Aorta (tissue), 5 donors: ENCODE measurements at places on chromosomes 5 and 9.

DNA sequence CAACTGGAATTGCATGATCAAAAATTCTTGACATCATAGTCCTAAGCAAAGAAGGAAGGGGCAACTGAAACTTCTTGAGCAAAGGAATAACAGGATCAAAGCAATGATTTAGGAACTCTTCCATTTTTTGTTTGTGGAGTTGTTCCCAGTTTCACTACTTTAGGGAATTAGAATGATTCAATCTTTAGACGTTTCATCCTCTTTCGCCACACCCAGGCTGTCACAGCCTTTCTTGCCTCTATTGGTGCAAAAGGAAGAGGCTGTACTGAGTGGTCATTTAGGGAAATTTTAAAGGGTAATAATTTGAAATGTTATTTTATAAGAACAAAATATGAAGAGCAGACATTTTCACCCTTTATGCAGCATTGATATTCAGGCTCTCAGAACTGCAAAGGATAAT, 1026.0 kb upstream of the ARRDC3 start:
- no peak overlapping the region for H3K27ac ChIP-seq
- H3K36me3 ChIP-seq = no peaks in the 10 kb centered on the region
- no peaks in the 10 kb centered on the region for H3K27me3 ChIP-seq
- no peak for DNase-seq

DNA sequence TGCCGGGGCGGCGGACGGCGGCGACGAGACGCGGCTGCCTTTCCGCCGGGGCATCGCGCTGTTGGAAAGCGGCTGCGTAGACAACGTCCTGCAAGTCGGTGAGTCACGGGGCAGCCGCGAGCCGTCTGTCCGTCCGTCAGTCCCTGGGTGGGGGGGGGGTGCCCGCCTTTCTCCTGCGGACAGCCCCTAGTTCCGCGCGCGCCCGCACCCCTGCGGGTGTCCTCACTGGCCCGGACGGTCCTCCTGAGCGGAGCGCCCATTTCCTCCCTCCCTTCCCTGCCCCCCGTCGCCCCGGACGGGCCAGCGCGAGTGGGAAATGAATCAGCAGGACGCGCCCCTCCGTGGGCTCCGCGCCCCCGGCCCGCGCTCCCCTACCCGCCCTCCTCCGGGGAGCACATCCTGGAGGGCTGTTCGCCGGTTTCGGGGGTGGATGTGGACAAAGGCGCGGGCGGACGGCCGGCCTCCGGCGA, 828 bp downstream of the ZSWIM6 start:
- peak overlapping the region; percentile 58 for H3K27ac ChIP-seq
- peak overlapping the region; percentile 98 for H3K4me3 ChIP-seq
- peak; percentile 89 for DNase-seq
- H3K36me3 ChIP-seq = no peaks in the 10 kb centered on the region
- peaks cover 4% of the 10 kb centered on the region for H3K4me1 ChIP-seq

DNA sequence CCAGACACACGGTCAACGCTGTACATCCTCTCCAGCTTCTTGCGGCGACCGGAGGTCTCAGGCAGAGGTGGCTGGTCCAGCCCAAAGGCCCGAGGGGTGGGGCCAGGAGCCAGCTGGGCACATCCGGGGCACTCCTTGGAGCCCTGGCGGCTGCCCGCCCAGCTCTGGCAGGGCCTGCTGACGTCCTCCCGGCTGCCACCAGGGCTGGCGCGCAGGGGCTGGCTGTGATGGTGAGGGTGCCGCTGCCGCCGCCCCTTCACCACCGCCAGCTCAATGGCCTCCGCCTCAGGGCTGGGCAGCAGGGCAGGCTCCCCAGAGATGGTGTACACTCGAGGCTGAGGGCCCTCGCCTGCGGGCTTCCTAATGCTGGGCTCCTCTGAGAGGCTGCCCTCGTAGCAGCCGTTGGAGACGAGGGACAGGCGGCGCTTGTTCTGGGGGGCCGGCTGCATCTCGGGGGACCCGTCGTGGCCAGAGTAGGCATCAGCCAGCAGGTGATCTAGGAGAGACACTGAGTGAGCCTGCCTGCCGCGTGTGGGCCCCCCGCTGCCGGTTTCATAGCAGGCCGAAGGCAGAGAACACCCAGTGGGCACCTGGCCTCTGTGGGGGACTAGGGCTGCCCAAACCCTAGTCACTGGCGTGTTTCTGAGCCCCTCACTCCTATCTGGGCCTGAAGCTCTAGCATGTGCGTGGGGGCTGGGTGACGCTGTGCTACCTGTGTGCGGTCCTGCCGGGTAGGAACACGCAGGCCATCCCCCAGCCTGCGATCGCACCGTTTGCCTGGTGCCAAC, 1.5 kb downstream of the NSMF start:
- DNase-seq = peak; percentile 87
- peaks cover 1% of the 10 kb centered on the region for H3K36me3 ChIP-seq
- H3K4me1 ChIP-seq = peaks cover 4% of the 10 kb centered on the region
- H3K27ac ChIP-seq = peak overlapping the region; percentile 97

- no peak for DNase-seq
- H3K4me1 ChIP-seq = no peaks in the 10 kb centered on the region
- peaks cover 9% of the 10 kb centered on the region for H3K36me3 ChIP-seq
- H3K4me3 ChIP-seq = no peak overlapping the region
- H3K27ac ChIP-seq = no peak overlapping the region
Observed at GRCh38 chr9:125153712-125154367, 10.5 kb upstream of the SCAI start.

GRCh38 chr5:53422539-53422938, 57.9 kb upstream of the FST start:
- H3K4me3 ChIP-seq = no peak overlapping the region
- H3K4me1 ChIP-seq = peaks cover 6% of the 10 kb centered on the region
- H3K27ac ChIP-seq = no peak overlapping the region
- DNase-seq = no peak
- no peaks in the 10 kb centered on the region for H3K36me3 ChIP-seq
- H3K27me3 ChIP-seq = no peaks in the 10 kb centered on the region

DNA sequence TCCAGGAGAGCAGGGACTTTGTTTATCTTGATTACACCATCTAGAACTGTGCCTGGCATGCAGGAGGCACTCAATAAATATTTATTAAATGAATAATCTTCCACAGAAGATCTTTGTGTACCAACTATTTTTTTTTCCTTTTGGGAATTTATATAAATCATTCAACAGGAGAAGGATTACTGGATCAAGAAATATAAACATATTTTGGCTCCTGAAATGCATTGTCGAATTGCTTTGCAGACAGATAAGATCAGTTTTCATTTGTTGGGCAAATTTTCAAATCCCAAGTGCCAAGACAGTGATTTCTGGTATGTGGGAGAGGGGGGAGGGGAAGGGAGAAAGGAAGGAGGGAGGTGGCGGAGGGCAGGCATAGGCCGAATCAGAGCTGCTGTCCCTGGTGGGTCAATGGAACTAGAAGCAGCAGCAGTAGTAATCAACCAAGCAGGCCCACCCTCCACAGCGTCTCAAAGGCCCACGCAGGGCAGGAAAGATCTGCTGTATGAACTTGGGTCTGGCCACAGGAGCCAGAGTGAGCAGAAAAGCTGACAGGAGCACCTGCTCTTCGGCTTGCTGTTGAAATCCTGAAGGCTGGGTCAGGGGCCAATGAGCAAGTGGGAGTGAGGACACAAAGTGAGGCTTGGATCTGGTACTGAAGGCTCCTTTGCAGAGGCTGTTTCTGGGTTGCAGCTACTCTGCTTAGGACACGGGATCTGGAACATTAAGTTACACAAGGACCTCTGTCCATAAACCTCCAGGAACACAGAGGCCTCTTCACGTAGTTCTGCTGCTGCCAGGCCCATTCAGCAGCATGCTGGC, 15.8 kb upstream of the TRAF1 start:
- H3K4me3 ChIP-seq = no peak overlapping the region
- H3K4me1 ChIP-seq = peaks cover 4% of the 10 kb centered on the region
- no peaks in the 10 kb centered on the region for H3K36me3 ChIP-seq
- peak overlapping the region; percentile 99 for H3K27ac ChIP-seq
- DNase-seq = peak; percentile 64

DNA sequence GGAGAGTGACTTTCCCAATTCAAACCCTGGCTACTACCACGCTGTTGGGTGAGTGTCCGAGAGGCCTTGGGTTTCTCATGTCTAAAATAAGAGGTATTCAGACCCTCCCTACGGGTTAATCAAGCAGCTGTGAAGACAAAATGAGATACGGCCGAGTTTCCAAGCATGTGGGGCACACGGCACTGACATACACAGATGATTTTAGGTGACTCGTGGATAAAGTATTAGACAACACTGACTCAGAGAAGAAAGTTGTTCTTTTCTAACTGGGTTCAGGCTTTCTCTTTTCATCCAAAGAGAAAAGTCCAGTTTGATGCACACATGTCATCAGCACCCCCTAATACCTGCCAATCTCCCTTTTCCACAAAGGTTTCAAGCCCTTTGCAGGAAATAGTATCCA, 15.6 kb downstream of the FOXI1 start:
- DNase-seq = no peak
- no peak overlapping the region for H3K27ac ChIP-seq
- H3K27me3 ChIP-seq = no peaks in the 10 kb centered on the region
- no peak overlapping the region for H3K4me3 ChIP-seq

DNA sequence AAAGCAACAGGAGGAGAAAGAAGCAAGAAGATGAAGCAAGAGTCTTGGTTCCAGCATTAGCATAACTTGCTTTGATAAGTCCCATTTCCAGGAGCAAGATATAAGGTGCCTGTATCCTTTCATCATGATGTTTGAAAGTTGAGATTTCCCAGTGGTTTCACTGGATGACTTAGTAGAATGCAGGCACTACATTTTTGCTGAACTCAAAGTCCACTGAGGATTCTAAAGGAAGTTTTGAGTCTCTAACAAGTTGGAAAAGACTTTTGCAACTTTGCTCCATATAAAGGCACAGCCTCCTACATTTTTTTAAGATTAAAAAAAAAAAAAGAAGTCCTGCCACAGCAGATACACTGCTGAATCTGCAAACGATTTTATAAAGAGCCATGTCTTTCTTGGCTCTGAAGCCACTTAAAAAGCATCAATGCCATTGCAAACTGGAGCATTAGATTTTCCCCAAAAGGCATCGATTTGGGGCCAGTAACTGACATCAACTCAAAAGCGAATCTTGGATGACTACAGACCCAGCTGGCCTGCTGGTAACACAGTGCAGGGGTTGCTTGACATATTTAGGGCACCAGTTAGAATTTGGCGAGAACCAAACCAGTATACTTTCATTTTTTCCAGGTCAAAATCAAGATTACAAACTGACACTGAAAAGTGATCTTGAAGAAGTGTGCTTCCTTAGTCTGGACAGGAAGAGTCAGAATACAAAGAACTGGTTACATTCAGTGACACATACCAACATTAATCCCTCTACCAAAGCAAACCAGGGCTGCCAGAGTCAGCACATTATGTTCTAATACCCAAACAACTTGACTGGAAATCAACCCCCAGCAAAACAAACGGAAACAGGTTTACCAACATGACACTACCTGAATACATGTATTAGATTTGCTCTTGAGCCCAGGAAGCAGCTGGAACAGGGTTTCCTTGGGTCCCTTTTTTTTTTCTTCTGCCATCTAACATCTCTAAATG, 39.1 kb upstream of the KCNV2 start:
- no peaks in the 10 kb centered on the region for H3K36me3 ChIP-seq
- H3K4me1 ChIP-seq = peaks cover 3% of the 10 kb centered on the region
- no peaks in the 10 kb centered on the region for H3K27me3 ChIP-seq
- no peak overlapping the region for H3K27ac ChIP-seq

GRCh38 chr9:31393240-31393639, 991.2 kb upstream of the ACO1 start:
- no peaks in the 10 kb centered on the region for H3K27me3 ChIP-seq
- H3K4me1 ChIP-seq = no peaks in the 10 kb centered on the region
- no peak overlapping the region for H3K27ac ChIP-seq
- no peak for DNase-seq
- no peaks in the 10 kb centered on the region for H3K36me3 ChIP-seq
- H3K4me3 ChIP-seq = no peak overlapping the region

- no peaks in the 10 kb centered on the region for H3K4me1 ChIP-seq
- no peak overlapping the region for H3K27ac ChIP-seq
- no peaks in the 10 kb centered on the region for H3K27me3 ChIP-seq
- H3K36me3 ChIP-seq = no peaks in the 10 kb centered on the region
- H3K4me3 ChIP-seq = no peak overlapping the region
Observed at GRCh38 chr5:102290004-102290403, 6.1 kb downstream of the SLCO4C1 start.

DNA sequence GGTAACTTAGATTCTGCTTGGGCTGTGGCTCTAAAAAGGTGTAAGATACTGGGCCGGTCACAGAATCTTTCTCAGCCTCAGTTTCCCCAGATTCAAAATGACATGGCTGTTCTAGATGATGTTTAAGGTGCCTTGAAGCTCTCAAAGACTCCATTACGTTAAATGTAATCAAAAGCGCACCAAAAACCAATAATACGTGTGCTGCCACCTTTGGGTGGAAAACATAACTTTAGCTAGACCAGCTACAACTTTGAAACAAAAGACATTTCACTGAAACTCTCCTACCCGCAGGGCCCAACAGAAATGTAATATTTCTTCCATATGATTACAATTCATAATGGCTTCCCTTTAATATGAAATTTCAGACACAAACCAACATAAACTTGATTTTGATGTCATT, 35.0 kb upstream of the PCSK5 start:
- no peak overlapping the region for H3K27ac ChIP-seq
- H3K36me3 ChIP-seq = peaks cover 3% of the 10 kb centered on the region
- no peak for DNase-seq
- no peaks in the 10 kb centered on the region for H3K27me3 ChIP-seq

GRCh38 chr5:166342402-166342801, 1949.0 kb upstream of the WWC1 start:
- no peak overlapping the region for H3K4me3 ChIP-seq
- H3K4me1 ChIP-seq = no peaks in the 10 kb centered on the region
- no peaks in the 10 kb centered on the region for H3K27me3 ChIP-seq
- no peak for DNase-seq
- H3K27ac ChIP-seq = no peak overlapping the region

DNA sequence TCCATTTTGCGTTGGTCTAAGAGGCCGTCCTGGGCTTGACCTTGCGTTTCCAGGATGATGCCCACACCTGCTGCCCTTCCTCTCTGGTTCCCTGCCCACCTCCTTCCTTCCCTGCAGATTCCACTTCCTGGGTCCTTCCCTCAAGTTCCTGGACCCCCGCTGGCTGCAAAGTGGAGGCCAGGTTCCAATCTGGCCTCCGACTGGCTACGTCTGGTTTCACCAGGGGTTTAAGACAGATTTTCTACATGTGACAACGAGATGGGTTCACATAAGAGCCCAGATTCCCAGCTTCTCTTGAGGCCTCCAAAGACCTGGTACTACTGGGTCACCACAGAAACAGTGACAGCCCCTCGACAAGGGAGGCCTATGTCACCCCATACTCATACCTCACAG, 2.1 kb downstream of the MGAT4B start:
- peaks cover 2% of the 10 kb centered on the region for H3K4me1 ChIP-seq
- no peaks in the 10 kb centered on the region for H3K36me3 ChIP-seq
- no peak overlapping the region for H3K4me3 ChIP-seq

GRCh38 chr5:139761057-139761450, 34.6 kb upstream of the PSD2 start:
- no peaks in the 10 kb centered on the region for H3K36me3 ChIP-seq
- no peak for DNase-seq
- H3K27ac ChIP-seq = no peak overlapping the region
- no peaks in the 10 kb centered on the region for H3K4me1 ChIP-seq

- H3K4me1 ChIP-seq = peaks cover 4% of the 10 kb centered on the region
- H3K27ac ChIP-seq = peak overlapping the region; percentile 88
- DNase-seq = no peak
- no peak overlapping the region for H3K4me3 ChIP-seq
- H3K36me3 ChIP-seq = no peaks in the 10 kb centered on the region
- no peaks in the 10 kb centered on the region for H3K27me3 ChIP-seq
Observed at GRCh38 chr5:72280581-72281069, 39.4 kb downstream of the MRPS27 start.
